ENCODE measurements at places on chromosomes 11 and 22. TPM values are rescaled to one million over a fixed set of nuclear protein-coding genes. Genes with fewer than 3 reads are reported as not detected.

MUC2 gene
- not detected for total RNA-seq

DNA sequence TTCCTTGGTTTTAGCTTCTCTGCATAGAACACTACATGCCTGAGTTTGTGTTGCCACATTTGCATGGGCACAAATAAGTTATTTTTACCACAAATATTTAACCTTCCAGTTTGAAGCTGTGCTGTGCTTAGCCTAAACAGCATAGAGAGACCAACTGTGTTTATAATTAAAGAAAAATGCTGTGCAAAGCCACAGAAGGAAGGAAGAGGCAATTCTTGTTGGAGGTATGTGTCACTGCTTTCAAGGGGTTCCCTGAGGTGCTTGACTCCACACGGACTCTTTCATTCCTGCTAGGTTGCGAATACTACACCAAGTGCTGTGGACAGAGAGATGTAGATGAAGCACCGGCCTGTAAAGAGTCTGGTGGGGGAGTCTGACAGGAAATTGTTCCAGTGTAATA is 47.6 kb upstream of the OLFML1 start:
- ATAC-seq = no peak

GRCh38 chr11:58626934-58627483 is 4.5 kb downstream of the CNTF start:
- no peak for ATAC-seq

GRCh38 chr11:121932646-121933185 is 183.3 kb downstream of the BLID start:
- ATAC-seq = no peak

GRCh38 chr11:123461164-123461563 is 31.1 kb downstream of the GRAMD1B start:
- ATAC-seq = no peak

BLID gene
- not detected for total RNA-seq

RAG2 gene
- total RNA-seq = not detected

- ATAC-seq = no peak
These were observed 1.2 kb upstream of the HSPA8 start for GRCh38 chr11:123062892-123063825.

BTBD18 gene
- total RNA-seq = not detected

ARHGEF17 gene
- 0.42 TPM for total RNA-seq

GRCh38 chr11:608791-609251 is 6.9 kb downstream of the IRF7 start:
- ATAC-seq = no peak

- ATAC-seq = peak; percentile 59
These were observed 77.7 kb downstream of the MORC2 start for GRCh38 chr22:30890686-30891442.

CD151 gene
- 61.5 TPM for total RNA-seq

DNA sequence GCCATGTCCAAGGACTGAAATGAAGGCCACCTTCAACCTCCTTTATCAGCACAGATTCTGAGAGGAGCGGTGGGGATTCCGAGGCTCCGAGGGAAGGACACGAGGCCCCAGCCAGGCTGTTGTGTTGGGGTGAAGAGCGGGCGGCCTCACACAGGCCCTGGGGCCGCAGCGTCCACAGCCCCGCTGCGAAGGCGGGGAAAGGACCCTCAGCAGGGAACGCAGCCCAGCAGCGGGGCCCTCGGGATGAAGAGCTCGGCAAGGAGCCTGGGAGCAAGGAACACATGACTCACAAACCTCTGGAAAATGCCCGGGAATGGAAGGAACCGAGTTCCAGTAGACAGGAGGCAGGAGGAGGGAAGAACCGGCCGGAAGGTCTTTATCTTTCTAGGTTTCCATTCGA is 227.2 kb downstream of the BRD1 start:
- no peak for ATAC-seq

DNA sequence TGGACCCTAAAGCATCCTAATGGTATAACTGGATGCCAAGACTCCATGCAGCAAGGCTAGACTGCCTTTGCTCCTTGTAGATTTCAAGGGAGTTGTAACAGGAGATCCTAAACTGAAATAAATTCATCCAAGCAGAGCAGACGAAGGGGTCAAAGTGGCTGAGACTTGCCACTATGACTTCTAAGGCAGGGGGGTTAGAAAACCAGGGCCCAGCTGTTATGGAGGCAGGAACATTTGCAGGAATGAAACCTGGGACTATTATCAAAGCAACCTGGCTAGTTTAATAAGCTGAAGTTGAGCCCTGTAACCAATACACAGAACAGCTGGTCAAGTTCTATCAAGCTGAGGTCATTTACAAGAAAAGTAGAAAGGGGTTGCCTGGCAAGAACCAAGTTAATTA is 122.2 kb upstream of the TRPC6 start:
- ATAC-seq = no peak

DNA sequence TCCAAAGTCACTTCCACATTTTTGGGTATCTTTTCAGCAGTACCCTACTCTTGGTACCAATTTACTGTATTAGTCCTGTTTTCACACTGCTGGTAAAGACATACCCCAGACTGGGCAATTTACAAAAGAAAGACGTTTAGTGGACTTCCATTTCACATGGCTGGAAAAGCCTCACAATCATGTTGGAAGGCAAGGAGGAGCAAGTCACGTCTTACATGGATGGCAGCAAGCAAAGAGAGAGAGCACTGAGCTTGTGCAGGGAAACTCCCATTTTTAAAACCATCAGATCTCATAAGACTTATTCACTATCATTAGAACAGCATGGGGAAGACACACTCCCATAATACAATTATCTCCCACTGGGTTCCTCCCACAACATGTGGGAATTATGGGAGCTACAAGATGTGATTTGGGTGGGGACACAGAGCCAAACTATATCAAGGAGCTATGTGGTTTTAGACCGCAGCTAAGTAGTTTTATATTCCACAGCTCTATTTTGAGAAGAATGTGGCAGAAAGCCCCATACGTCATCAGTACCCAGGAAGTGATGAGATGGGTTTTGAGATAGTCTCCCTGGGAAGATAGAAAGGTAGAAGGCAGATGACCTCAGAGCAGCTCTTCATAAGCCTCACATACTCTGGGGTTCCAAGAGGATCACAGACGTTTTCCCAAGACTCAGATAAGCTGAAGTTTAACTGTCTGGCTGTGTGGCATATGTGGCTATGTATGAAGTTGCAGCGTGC is 96.3 kb downstream of the APIP start:
- peak; percentile 43 for ATAC-seq

DNA sequence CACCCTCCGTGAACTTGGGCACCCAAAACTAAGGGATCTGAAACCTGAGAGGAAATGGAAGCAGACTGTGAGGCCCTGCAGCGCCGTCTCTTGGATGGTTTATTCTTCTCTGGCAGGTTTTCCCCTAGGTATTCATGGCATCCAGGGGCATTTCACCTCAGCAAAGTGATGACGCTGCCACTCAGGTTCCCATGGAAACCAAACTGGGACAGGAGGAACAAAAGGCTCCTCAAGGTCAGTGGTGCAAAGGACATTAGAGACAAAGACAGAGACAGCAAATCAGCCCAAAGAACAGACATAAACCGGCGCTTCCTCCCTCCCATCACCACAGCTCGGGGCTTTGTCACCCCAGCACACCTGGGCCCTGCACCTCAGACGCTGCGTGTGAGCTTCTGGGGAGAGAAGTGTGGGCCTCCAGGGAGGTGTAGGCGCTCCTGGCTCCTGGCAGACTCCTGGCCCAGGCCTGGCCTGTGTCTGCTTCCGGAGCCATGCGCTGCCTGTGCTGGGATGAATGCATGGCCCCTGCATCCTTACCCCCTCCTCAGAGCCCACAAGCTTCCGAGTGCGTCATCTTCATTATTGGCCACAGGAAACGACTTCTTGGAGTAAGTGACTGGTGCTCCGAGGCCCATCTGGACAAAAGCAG is 5.9 kb downstream of the TP53AIP1 start:
- ATAC-seq = no peak

CERK gene
- 124 TPM for total RNA-seq

GRCh38 chr22:40746428-40747220 is 67.3 kb downstream of the MCHR1 start:
- ATAC-seq = peak; percentile 51

DNA sequence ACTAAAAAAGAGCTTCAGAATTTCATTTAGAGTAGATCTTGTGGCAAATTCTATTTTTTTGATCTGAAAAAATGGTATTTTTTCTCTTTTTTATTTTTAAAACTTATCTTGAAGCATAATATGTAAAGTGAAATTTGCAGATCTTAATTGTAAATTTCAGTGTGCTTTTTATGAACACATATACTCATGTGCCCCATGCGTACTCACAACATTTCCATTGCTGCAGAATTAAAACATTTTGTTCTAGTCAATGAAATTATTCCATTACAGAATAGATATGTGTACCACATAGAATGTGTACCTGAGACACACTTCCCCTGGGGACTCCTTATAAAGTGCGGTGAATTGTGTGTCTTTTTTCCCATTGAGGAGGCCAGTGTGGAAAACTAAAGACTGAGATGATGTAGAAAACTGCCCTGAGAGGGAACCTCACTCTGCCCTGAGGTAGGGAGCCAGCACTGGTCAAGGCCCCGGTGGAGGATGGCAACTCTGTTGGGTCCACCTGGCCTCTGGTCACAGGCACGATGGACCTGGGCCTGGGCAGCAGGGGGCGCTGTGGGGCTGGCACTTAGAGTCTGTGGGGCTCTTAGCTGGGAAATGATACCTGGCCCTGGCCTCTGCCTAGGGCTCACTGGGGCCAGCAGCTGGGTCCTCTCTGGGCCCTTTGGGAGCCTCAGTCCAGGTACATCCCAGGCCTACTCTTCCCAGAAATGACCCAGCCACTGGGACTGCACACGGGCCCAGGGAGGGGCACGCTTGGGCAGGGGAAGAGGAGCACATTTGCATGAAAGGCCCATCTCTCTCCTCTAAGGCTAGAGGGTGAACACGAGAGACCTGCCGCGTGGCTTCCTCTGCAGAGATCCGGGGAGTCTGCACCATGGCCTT is 77.9 kb upstream of the TOP3B start:
- ATAC-seq = peak; percentile 67

GRCh38 chr11:3817181-3817800 is 8.9 kb downstream of the PGAP2 start:
- no peak for ATAC-seq

- peak; percentile 8 for ATAC-seq
These were observed 1.5 kb downstream of the SHANK3 start for GRCh38 chr22:50674130-50674500.

OR5AN1 gene
- not detected for total RNA-seq

- no peak for ATAC-seq
These were observed 15.2 kb downstream of the RIBC2 start for GRCh38 chr22:45428391-45429385.

GRCh38 chr11:11108026-11108425 is 245.0 kb downstream of the CSNK2A3 start:
- ATAC-seq = no peak

- no peak for ATAC-seq
These were observed 121.1 kb downstream of the KIRREL3 start for GRCh38 chr11:126879516-126879915.

- ATAC-seq = no peak
These were observed 10.6 kb downstream of the ELF5 start for GRCh38 chr11:34502949-34503348.

DNA sequence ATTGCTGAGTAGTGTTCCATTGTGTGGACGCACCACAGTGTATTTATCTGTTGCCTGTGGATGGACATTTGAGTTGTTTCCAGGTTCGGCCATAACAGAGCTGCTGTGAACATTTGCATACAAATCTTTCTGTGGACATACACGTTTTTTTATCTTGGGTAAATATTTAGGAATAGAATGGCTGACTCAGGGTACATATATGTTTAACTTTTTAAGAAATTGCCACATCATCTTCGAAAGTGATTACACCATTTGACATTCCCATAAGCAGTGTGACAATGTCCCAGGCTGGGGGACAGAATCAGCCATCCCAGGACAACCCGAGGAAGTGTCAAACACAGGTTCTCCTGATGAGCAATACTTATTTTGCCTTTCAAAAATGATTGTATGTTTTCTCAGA is 87.9 kb downstream of the OSBP2 start:
- ATAC-seq = no peak

ART1 gene
- total RNA-seq = not detected

DNA sequence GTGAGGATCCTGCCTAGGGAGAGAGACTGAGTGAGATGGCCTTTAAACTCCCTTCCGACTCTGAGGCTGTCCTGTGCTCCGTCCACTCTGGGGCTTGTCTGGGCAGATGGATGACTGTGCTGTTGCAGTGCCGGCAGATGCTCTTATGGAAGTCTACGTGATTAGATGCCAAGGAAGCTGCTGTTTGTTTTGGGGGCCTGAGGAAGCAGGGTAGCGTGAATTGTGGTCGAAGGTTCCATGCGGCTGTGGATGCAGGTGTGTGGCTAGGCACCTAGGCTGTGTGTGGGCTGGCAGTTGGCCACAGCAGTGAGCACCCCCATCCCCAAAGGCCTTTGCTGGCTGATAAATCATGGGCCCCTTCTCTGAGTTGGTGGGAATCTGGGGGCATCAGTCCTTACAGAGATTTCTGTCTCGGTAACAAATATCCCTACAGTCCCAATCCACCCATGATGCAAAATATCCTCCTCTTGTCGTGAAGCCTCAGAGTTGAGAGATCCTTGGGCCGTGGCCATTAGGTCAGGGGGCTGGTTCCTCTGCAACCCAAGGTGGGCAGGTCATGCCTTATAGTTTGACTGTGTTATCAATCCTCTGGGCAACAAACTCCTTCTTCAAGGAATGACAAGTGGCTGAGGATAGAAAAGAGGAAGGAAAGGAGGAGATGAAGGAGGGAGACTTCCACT is 31.2 kb downstream of the AMPD3 start:
- no peak for ATAC-seq

KIF18A gene
- total RNA-seq = 30.3 TPM

GRCh38 chr11:110852921-110853490 is 140.8 kb upstream of the ARHGAP20 start:
- ATAC-seq = no peak

GRCh38 chr22:36156515-36157419 is 3.8 kb downstream of the APOL3 start:
- ATAC-seq = peak; percentile 78

DNA sequence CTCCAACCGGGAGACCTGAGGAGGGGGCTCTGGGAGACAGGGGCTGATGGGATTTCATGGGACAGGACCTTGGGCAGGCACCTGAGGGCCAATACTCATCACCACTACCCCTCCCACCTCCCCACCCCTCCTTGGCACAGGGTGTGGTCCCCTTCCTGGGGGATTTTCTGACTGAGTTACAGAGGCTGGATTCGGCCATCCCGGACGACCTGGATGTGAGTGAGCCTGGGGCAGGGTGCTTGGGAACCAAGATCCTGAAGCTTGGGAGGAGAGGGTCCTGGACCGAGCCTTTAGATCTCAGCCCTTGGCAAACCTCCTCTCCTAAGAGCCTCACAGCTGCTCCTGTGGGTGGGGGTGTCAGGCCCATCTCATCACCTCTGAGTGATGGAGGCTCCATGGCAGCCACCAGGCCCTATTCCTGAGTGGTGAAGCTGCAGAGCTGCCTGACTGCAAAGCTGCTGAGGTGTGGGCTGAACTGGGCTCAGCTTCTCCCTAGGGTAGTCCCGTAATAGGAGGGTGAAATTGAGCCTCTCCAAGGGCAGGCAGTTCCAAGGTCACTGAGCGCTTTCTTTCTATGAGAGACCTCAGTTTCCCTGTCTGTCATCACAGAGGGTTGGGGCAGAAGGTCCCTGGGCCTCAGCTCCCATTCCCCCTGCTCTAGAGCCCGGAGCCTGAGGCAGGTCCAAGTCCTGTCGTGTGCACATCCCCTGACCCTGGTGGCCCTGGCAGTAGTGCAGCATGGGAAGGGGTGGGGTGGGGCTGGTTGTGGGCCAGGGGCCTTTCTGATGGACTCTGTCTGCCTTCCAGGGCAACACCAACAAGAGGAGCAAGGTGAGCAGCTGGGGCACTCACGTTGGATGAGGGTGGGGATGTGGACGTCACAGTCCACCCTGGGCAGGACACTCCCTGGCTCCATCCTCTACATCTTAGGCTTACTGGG is 6.5 kb downstream of the RGL4 start:
- no peak for ATAC-seq

SPECC1L gene
- total RNA-seq = 42.2 TPM
